ENCODE measurements at places on chromosomes 12 and 14. TPM values are rescaled to one million over a fixed set of nuclear protein-coding genes. Genes with fewer than 3 reads are reported as not detected.

DNA sequence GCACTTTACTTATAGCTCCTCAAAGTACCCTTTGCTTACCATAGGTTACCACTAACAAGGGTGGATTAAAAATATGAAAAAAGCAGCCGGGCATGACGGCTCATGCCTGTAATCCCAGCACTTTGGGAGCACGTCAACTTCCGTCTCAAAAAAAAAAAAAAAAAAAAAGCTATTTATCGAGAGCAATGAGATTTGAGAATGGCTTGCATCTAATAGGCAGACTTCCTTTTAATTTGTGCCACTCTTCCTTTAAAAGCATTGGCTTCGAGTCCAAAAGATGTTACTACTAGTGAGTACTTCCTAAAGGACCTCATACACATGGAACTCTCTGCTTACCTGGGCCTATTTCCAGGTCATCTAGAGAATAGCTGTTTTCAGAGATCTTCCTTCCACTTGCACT, 38.5 kb upstream of the CERS5 start:
- H3K4me3 ChIP-seq = no peak overlapping the region
- H3K27ac ChIP-seq = no peak overlapping the region
- H3K36me3 ChIP-seq = peaks cover 30% of the 10 kb centered on the region

DNA sequence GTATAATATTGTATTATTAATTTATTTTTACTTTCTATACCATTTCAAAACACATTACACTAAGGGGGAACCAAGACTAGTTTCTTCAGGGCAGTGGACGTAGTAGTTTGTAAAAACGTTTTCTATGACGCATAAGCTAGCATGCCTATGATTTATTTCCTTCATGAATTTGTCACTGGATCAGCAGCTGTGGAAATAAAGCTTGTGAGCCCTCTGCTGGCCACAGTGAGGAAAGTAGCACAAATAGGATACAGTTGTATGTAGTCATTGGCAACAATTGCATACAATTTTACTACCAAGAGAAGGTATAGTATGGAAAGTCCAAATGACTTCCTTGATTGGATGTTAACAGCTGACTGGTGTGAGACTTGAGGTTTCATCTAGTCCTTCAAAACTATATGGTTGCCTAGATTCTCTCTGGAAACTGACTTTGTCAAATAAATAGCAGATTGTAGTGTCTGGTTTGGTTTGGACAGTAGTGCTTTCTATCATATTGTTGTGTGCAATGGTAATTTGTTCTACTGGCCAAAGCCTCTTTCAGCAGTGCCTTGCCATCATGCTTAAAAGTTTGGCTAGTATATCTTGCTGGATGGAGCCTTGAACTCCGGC, 24.3 kb upstream of the PLEKHD1 start:
- DNase-seq = no peak
- no peaks in the 10 kb centered on the region for H3K4me1 ChIP-seq
- H3K4me3 ChIP-seq = no peak overlapping the region
- no peaks in the 10 kb centered on the region for H3K27me3 ChIP-seq

- H3K27me3 ChIP-seq = no peaks in the 10 kb centered on the region
- H3K36me3 ChIP-seq = no peaks in the 10 kb centered on the region
- no peak for DNase-seq
- H3K27ac ChIP-seq = peak overlapping the region; percentile 1
- H3K4me3 ChIP-seq = no peak overlapping the region
Measured at GRCh38 chr12:93784339-93785086, 107.3 kb downstream of the CRADD start.

DNA sequence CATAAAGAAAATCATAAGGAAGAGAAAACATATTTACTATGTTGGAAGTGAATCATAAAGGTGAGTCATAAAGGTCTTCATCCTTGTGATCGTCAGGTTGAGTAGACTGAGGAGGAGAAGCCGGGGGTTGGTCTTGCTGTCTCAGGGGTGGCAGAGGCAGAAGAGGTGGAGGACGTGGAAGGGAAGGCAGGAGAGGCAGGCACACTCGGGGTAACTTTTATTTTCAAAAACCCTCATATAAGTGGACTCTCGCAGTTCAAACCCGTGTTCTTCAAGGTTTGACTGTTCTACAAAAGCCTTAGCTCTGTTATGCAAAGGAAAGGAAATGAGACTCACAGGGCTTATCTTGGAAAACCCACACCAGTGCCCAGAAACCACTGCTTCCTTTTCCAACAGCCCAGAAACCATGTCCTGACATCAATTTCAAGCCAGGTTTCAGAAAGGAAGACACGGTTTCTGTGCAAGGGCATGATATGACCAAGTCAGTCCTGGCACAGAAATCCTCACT, 14.0 kb downstream of the SMCO2 start:
- H3K4me1 ChIP-seq = no peaks in the 10 kb centered on the region
- H3K36me3 ChIP-seq = no peaks in the 10 kb centered on the region
- H3K4me3 ChIP-seq = no peak overlapping the region
- no peak for DNase-seq

- no peak overlapping the region for H3K27ac ChIP-seq
- H3K4me3 ChIP-seq = no peak overlapping the region
- DNase-seq = no peak
- no peaks in the 10 kb centered on the region for H3K27me3 ChIP-seq
- no peaks in the 10 kb centered on the region for H3K4me1 ChIP-seq
- no peaks in the 10 kb centered on the region for H3K36me3 ChIP-seq
Measured at GRCh38 chr12:68673788-68674187, 13.0 kb upstream of the NUP107 start.

- H3K4me1 ChIP-seq = no peaks in the 10 kb centered on the region
- no peak overlapping the region for H3K4me3 ChIP-seq
- H3K36me3 ChIP-seq = no peaks in the 10 kb centered on the region
Measured at GRCh38 chr14:94161981-94162380, 12.1 kb upstream of the PPP4R4 start.

GRCh38 chr12:1830981-1831963, 10.9 kb downstream of the LRTM2 start:
- H3K27me3 ChIP-seq = no peaks in the 10 kb centered on the region
- DNase-seq = peak; percentile 88
- peaks cover 6% of the 10 kb centered on the region for H3K4me1 ChIP-seq
- no peaks in the 10 kb centered on the region for H3K36me3 ChIP-seq
- no peak overlapping the region for H3K4me3 ChIP-seq
- no peak overlapping the region for H3K27ac ChIP-seq

- H3K27me3 ChIP-seq = no peaks in the 10 kb centered on the region
- peak; percentile 94 for DNase-seq
- H3K36me3 ChIP-seq = peaks cover 27% of the 10 kb centered on the region
- H3K4me1 ChIP-seq = peaks cover 18% of the 10 kb centered on the region
Measured at GRCh38 chr14:69766984-69767368, at the start of gene SRSF5. Gene SRSF5 (plus strand): TSS chr14:69767142. CDS start chr14:69768157, 1,015 bp downstream.

GRCh38 chr14:93262446-93262845, 55.4 kb downstream of the UBR7 start:
- no peak for DNase-seq
- H3K4me3 ChIP-seq = no peak overlapping the region
- no peaks in the 10 kb centered on the region for H3K36me3 ChIP-seq
- H3K27me3 ChIP-seq = no peaks in the 10 kb centered on the region
- peaks cover 4% of the 10 kb centered on the region for H3K4me1 ChIP-seq

- no peaks in the 10 kb centered on the region for H3K36me3 ChIP-seq
- no peak within 1 kb of the TSS for H3K27ac ChIP-seq
- H3K4me1 ChIP-seq = no peaks in the 10 kb centered on the region
- H3K27me3 ChIP-seq = no peaks in the 10 kb centered on the region
- no peak for DNase-seq
Measured at GRCh38 chr14:36176524-36176923, at the start of gene PTCSC3. Gene PTCSC3 (minus strand): TSS chr14:36176722.

DNA sequence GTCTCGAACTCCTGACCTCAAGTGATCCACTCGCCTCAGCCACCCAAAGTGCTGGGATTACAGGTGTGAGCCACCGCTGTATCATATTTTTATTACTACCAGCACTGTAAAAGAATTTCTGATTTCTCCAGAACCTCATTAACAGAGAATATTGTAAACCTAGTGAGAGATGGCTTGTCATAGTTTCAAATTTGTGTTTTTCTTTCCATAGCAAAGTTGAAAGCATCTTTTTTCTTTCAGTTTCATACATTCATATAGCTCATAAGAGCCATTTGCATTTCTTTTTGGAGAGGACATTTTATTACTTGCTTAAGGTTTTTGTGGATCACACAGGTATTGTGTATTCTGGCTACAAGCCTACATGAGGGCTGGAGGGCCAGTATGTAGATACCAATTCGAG, 58.0 kb downstream of the MIS18BP1 start:
- H3K4me1 ChIP-seq = no peaks in the 10 kb centered on the region
- H3K27me3 ChIP-seq = no peaks in the 10 kb centered on the region
- no peak overlapping the region for H3K4me3 ChIP-seq
- H3K27ac ChIP-seq = no peak overlapping the region

- H3K27ac ChIP-seq = no peak overlapping the region
- H3K36me3 ChIP-seq = no peaks in the 10 kb centered on the region
- H3K4me1 ChIP-seq = no peaks in the 10 kb centered on the region
- no peak for DNase-seq
- no peaks in the 10 kb centered on the region for H3K27me3 ChIP-seq
Measured at GRCh38 chr14:103973354-103973753, 31.0 kb upstream of the RD3L start.

DNA sequence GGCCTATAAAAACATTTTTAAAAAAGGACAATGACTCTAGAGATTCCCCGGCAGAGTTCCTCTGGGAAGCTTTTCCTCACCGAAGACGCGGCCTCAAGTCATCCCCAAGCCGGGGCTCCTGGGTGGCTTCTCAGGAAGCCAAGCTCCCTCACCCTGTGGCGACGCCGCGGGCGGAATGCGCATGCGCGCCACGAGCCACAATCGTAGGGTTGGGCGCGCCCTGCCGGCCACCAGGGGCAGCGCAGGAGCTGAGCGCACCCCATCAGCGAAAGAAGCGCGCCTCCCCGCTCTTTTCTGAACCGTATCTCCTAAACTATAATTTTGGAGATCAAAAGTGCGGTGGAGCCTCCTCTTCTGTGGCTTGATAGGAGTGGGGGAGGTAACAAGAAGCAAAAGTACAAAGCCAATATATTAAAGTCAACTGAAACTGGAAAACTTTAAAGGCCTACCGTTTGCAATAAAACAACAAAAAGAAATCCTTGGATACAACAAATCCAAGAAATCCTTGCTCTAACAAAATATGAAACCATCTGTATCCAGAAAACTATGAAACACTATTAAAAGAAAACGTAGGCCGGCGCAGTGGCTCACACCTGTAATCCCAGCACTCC, 17.4 kb upstream of the CHFR start:
- no peak overlapping the region for H3K27ac ChIP-seq
- no peaks in the 10 kb centered on the region for H3K4me1 ChIP-seq
- DNase-seq = peak; percentile 92
- no peaks in the 10 kb centered on the region for H3K36me3 ChIP-seq
- H3K4me3 ChIP-seq = peak overlapping the region; percentile 14
- no peaks in the 10 kb centered on the region for H3K27me3 ChIP-seq

DNA sequence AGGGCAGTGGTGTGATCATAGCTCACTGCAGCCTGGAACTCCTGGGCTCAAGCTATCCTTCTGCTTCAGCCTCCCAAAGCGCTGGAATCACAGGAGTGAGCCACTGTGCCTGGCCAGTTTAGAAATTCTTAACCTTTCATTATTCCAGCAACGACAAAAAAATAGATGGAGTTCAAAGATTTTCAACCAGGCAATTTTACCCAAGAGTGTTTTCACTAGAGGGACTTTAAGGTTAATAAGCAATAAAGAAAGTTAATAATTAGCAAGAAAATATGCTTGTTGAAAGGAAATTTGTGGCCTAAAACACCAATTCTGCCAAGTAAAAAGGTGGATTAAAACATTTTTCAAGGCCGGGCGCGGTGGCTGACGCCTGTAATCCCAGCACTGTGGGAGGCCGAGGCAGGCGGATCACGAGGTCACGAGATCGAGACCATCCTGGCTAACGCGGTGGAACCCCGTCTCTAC, 14.8 kb downstream of the CDKL1 start:
- DNase-seq = no peak
- H3K36me3 ChIP-seq = no peaks in the 10 kb centered on the region
- no peaks in the 10 kb centered on the region for H3K4me1 ChIP-seq
- H3K4me3 ChIP-seq = no peak overlapping the region
- H3K27me3 ChIP-seq = no peaks in the 10 kb centered on the region

DNA sequence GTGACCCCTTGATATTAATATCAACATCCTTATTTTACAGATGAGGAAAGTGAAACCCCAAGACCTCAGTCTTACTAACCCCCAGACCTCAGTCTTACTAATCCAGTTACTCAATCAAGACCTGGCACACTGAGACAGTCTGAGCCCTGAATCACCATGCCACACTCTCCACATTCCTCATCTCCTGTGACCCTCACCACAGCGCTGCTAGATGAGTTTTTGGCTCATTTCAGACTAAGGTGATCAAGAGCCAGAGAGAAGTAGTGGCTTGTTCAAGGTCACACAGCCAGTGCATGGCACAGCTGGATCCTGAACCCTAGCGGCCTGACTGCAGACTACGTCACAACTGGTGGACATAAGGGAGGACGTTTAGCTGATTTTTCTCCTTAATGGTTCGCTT, 579.2 kb downstream of the BCL11B start:
- no peak for DNase-seq
- H3K27ac ChIP-seq = no peak overlapping the region
- no peaks in the 10 kb centered on the region for H3K27me3 ChIP-seq
- no peaks in the 10 kb centered on the region for H3K4me1 ChIP-seq

DNA sequence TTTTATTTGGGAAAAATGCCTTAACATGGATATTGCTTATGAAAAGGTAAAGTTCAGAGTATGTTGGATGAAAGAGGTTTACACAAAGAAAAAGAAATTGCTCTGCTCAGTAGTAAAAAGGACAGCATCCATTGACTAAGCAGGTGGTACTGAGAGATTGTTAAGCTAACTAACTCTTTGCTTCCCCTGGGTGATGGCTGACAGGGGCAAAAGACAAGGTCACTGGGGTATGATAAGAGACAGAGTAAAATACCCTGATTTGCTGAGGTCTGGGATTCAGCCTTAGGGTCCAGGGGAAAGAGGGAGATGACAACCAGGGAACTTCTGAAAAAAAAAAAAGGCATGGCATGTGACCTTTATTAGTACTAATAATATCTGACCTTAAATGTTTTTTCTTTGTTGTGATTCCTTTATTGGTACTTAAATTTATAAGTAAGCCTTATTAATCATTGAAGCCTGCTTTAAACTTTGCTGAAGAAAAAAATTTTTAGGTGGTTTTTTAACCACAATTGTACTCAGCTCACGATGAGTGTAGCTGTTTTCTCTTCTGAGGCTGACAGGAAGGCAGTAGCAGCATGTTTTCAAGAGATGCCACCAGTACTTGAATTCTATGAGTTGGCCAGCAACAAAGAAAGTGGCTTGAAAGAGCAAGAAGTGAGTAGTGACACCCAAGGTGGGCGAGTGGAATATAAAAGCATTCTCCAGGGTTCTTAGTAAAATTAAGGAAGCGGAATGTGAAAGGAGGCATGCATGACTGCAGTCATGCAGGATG, 43.7 kb upstream of the KITLG start:
- no peak for DNase-seq
- no peak overlapping the region for H3K27ac ChIP-seq
- H3K27me3 ChIP-seq = no peaks in the 10 kb centered on the region
- H3K36me3 ChIP-seq = no peaks in the 10 kb centered on the region

GRCh38 chr14:31484754-31485153, 3.1 kb downstream of the GPR33 start:
- no peak for DNase-seq
- no peaks in the 10 kb centered on the region for H3K36me3 ChIP-seq

Gene TCL1B
- total RNA-seq = not detected

Gene GALNT4
- 3.2 TPM for total RNA-seq

Gene FITM1
- total RNA-seq = 2.8 TPM

Gene CLEC1B
- not detected for total RNA-seq

Gene LYZ
- total RNA-seq = 34.3 TPM

Gene APOF
- not detected for total RNA-seq

All from pancreas (tissue), 10 donors.